Fibroblast of the aortic adventitia (primary cell): ENCODE measurements at places on chromosomes 2 and 18. TPM values are rescaled to one million over a fixed set of nuclear protein-coding genes. Genes with fewer than 3 reads are reported as not detected.

GRCh38 chr2:174020926-174021662 lies 55.9 kb upstream of the SP3 start:
- DNase-seq, result no peak

DNA sequence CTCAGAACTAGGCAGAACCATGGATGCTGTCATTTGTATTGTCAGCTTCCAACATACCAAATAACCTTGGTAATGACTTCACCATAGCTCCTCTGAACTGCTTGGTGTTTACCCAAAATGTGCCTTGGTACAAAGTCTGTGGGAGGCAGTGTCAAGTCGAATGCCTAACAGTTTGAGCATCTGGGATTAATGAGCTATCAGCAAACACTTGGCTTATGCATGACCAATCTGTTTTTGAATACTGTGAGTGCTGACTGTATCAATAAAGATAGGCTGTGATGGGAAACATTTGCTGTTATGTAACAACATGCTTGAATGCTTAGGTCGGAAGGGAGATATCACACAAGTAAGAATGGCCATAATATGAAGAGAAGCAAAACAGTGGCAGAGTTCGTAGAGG lies 455.4 kb downstream of the CMPK2 start:
- peak; percentile 22 for DNase-seq

GRCh38 chr2:196601430-196602306 lies 37.8 kb upstream of the CCDC150 start:
- peak; percentile 94 for DNase-seq

DNA sequence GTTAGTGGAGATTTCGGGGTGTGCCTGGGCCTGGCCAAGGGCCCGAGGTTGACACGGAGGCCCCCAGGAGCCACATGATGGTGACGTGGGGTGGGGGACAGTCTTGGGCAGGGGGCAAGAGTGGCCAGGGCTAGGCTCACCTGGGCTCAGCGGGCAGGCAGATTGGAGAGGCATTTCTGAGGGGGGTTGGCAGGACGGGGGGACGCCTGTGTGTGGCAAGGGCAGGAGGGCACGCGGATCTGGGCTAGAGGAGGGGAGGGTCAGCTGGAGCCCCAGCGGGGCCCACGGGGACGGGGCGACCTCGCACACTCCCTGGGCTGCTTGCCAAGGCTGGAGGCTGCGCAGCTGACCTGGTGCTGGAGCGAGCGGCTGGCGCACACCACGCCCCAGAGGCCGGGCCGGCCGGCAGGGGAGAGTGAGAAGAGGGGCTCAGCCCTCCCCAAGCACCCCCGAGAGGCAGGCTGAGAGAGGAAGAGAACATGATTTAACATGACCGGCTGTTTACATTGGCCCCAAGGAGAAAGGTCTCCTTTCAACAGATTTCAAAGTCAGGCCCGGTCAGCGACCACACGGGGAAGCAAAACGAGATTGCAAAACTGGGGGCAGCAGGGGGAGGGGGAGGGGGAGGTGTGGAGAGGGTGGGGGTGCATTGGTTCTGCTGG lies 38.0 kb upstream of the SNED1 start:
- DNase-seq, result peak; percentile 43

GRCh38 chr2:29691391-29691950 lies 229.9 kb downstream of the ALK start:
- no peak for DNase-seq

DNA sequence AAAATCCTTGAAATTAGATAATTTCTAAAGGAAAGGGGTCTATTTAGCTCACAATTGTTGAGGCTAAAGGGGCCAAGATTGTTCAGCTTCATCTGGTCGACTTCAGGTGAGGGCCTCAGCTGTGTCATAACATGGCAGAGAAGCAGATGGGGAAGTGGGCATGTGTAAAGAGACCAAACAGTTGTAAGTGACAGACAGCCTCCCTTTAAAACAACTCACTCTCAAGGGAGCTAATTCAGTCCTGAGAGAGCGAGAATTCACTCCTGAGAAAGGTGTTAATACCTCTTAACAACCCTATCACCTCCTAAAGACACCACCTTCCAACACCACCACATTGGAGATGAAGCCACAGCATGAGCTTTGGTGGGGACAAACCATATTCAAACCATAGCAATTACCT lies 62.4 kb downstream of the KCMF1 start:
- no peak for DNase-seq

DNA sequence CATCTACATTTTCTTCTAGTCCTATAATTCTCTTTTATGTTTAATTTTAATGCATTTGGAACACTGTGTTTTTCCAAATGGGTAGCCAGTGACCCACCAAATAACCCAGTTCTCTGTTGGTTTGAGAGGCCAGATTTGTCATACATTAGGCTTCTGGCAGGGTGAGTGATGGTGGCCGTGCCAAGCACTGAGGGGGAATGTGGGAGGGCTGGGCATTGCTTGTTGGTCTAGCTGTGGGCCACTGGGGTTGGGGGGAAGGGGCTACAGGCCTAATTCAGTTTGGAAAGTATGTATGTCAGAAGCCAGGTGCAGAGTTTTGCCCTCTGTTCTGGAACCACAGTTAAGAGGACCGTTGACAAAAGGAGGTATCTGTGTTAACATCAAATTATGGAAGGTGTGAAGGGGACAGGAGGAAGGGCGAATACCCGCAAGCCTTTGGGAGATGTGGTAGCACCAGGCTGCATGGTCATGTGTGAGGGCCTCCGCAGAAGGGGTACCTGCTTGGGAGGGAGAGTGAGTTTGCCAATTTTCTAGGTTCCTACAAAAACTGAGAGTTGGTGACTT lies 38.1 kb upstream of the SCLY start:
- no peak for DNase-seq

GRCh38 chr2:137813176-137813575 lies 151.1 kb upstream of the HNMT start:
- no peak for DNase-seq

DNA sequence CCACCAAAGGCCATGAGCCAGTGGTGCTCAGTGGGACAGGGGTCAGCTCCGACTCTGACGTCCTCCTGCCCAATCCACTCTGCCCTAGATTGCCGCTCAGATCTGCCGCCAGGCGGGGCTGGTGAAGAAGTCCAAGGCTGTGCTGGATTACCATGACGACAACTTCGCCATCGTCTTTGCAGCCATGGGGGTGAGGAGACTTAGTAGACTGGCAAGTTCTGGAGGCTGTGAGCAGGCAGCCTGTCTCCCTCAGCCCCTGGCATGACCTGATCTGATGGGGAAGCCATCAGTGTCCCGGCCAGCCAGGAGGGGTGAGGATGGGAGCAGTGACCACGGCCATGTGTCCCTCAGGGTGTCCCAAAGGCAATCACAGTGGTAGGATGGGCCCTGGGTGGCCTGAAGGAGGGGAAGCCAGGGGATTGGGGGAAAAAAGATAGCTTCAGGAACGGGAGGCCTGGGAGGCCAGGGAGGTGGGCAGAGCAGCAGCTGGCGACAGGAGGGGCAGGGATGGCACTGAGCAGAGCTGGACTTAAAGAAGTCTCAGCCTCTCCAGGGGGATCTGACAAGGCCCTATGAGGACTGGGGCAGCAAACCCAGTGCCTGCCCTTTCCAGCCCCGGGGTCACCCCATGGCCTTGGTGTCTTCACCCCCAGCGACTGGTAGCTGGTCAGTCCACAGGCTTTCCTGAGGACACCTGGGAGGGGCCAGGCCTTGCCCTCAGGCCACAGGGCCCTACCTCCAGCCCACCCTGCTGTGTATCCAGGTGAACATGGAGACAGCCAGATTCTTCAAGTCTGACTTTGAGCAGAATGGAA lies 17.4 kb upstream of the ANKRD53 start:
- DNase-seq, result no peak

- no peak for DNase-seq
Observed at GRCh38 chr2:62145478-62146100, 50.3 kb upstream of the B3GNT2 start.

- no peak for DNase-seq
Observed at GRCh38 chr2:129324349-129324748, 655.1 kb upstream of the RAB6C start.

DNA sequence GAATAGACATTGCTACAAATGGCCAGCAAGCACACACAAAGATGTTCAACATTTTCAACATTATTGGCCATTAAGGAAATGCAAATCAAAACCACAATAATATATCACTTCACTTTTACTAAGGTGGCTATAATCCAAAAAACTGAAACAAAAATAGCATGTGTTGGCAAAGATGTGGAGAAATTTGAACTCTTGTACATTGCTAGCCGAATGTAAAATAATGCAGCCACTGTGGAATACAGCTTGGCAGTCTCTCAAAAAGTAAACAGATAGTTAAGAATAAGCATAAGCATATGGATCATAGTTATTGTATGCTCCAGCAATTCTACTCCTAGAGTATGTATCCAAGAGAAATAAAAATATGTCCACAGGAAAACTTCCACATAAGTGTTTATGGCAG lies 192.5 kb downstream of the EN1 start:
- DNase-seq, result peak; percentile 68

GRCh38 chr2:35347561-35347960 lies 1008.0 kb upstream of the CRIM1 start:
- no peak for DNase-seq

GRCh38 chr2:208985644-208986043 lies 438.2 kb upstream of the MAP2 start:
- no peak for DNase-seq

- DNase-seq, result no peak
Observed at GRCh38 chr2:74935975-74936391, 22.5 kb upstream of the POLE4 start.

Gene RAB17
- 0.54 and 3.5 TPM in 2 replicates for total RNA-seq

Gene FZD7
- 35.8 and 40.4 TPM in 2 replicates for total RNA-seq

Gene IFIH1
- 7.7 and 9.7 TPM in 2 replicates for total RNA-seq

Gene FOXI3
- not detected in 2 replicates for total RNA-seq

Gene NT5DC4
- not detected in 2 replicates for total RNA-seq

Gene ANKRD30B
- total RNA-seq, result 0.36 and 2.7 TPM in 2 replicates
